H9 (cell line): ENCODE measurements at places on chromosomes 12 and 14. TPM values are rescaled to one million over a fixed set of nuclear protein-coding genes. Genes with fewer than 3 reads are reported as not detected.
A peak's percentile ranks its signal among the peaks of the same experiment; 100 is the strongest.

DNA sequence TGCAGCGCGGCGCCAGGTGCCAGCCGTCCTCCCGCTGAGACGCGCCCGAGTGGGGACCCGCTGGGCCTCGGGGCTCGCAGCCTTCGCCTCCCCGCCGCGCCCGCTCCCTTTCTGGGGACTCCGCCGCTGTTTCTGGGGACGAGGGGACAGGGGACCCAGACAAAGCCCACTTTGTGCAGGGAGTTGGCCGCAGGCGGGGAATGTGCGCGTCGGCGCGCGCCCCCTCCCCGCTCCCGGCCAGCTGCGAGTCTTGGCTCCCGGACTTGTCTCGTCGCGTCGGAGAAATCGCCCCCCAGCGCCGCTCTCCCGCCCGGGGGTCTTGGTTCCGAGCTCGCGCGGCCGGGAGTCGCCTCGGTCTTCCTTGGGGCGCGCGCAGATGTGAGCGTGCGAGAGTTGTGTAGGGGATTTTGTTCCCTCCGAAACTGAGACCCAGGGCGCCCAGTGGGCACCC, 717 bp downstream of the VASH1 start:
- DNase-seq: peak; percentile 23

- no peak for DNase-seq
Measured at GRCh38 chr12:50016501-50017475, 8.5 kb downstream of the RACGAP1 start.

GRCh38 chr12:55927588-55928502, at the start of gene PYM1:
Gene PYM1, minus strand, starts transcription at chr12:55927894. Its CDS starts 133 bp downstream, at chr12:55927761.
- peak; percentile 96 for DNase-seq

DNA sequence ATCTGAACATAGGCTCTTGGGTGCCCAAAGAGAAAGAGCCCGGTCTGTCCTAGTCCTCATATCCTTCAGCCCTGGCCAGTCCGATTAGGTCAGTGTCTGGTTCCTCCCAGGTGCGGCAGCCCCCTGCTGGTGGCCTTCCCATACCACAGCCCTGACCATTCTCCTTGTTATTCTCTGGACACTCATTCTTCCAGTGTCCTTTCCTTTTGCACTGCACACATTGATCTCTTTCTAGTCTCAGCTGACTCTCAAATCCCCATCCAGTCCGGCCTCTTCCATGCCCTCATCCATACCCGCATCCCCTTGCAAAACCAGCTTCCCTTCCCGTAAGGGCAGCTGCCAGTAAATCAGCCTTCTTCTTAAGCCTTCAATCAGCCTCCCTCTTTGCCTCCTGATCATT, 1316.3 kb downstream of the TMEM121 start:
- no peak for DNase-seq

HECTD4 gene
- 24.9 and 30.0 TPM in 2 replicates for total RNA-seq

DNA sequence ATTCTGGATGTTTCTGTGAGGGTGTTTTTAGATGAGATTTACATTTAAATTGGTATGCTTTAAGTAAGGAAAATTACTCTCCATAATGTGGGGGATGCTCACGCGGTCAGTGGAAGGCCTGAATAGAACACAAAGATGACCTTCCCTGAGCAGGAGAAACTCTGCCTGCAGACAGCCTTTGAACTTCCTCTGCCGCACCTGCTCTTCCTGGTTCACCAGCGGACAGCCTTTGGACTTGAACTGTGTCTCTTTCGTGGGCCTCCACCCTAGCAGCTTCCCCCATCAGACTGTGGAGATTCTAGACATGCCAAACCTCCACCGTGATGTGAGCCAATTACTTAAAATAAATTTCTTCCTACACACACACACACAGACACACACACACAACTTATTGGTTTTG, 210.7 kb downstream of the EFCAB11 start:
- DNase-seq: no peak

TSHR gene
- total RNA-seq: not detected in 2 replicates

DNA sequence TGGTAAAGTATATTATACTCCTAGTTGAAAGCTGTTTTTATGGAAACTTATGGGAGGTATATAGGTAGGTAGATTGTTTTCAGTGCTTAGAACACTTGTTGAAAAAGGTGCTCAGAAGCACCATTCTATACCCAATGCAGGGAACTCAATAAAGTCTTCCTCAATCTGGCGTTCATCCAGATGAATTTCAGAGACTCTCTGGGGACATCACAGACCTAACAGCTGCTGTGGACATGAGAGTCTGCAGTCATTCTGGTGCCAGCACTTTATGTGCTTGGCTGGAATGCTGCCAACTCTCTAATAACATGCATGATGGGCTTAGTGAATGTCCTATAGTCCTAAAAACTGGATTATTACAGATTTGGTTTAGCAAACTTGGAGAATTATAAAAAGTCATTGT, 115.9 kb downstream of the NTN4 start:
- no peak for DNase-seq

- DNase-seq: no peak
Measured at GRCh38 chr14:101453225-101453624, 108.1 kb upstream of the DIO3 start.

RPL10L gene
- total RNA-seq: not detected in 2 replicates

DNA sequence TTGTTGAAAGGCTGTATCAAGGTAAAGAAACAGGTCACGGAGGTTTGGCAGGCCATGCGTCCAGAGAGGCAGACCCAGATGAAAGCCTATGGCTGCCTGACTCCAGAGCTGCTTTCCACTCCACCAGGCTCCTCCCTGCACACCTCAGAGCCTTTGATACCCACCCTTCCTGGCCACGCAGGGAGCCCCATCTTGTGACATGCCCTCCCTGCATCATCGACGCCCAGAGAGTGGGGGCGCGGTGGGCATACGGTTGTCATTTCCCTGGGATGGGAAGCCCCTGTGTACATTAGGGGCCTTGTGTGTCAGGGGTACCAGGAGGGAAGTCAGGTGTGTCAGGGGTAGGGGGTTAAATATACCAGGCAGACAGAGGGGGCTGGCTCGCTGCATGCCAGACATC, 30.3 kb upstream of the GPR68 start:
- no peak for DNase-seq

DNA sequence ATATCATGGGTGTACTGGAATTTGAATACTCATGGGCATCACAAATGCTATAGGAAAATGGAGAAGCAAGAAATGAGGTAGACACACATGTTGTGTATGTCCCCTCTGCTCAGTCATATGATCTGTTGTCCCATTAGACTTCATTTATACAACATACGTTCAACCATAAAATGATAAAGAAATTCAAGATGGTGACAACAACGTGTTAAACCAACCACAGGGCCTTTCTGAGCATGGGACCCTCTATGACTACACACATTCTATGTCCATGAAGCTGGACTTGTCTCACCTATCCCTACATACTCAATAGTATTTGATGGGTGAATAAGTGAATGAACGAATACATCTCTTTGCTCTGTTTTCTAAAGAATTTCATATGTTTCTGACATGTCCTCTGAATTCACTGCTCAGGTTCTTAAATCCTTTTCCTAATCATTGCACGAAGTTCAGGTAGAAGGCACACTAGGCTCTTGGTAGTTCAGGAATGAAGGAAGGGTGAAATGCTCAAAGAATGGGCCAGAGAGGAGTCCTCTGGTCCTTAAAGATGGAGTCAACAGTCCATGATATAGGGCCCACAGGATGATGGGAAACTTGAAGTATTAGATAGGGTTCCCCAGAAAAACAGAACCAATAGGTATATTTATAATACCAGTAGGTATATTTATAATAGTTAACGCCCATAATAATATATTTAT, 105.7 kb upstream of the PPM1H start:
- no peak for DNase-seq

DNA sequence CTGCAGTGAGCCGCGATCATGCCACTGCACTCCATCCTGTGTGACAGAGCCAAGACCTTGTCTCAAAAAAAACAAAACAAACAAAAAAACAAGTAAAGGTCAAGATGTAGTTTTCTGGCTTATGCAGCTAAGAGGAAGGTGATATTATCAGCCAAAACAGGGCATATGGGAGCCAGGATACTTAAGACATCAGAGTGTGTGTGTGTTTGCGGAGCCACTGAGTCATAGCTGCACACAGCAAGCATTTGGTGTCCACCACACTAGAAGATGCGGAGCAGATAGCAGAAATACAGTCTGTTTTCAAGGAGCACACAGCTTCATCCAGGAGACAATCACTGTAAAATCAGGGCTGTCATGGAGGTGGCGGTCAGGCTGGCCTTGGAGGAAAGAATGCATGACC, 72.6 kb upstream of the REP15 start:
- DNase-seq: no peak

GRCh38 chr14:51430633-51431032, 190.6 kb downstream of the TMX1 start:
- DNase-seq: no peak

GRCh38 chr14:34241185-34241711, 220.8 kb downstream of the SPTSSA start:
- DNase-seq: no peak

PTMS gene
- 422 and 438 TPM in 2 replicates for total RNA-seq

DNA sequence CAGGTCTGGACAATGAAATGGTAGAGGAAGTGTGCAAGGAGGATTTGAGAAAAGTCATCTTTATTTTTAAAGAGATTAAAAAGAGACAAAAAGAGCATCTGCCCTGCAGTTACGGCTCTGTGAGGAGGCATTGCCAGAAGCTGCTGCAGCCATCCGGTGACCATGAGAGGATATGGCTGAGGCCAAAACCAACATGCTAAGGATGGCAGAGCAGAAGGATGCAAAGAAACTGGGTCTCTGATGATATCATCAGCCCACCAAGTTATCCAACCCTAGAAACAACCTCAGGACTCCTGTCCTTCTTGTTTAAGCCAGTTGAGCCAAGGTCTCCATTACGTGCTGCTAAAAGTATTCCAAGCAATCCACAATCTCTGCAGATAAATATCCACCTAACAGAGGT, 48.0 kb upstream of the CCND2 start:
- DNase-seq: no peak

ZDHHC22 gene
- 11.3 and 11.9 TPM in 2 replicates for total RNA-seq

DNA sequence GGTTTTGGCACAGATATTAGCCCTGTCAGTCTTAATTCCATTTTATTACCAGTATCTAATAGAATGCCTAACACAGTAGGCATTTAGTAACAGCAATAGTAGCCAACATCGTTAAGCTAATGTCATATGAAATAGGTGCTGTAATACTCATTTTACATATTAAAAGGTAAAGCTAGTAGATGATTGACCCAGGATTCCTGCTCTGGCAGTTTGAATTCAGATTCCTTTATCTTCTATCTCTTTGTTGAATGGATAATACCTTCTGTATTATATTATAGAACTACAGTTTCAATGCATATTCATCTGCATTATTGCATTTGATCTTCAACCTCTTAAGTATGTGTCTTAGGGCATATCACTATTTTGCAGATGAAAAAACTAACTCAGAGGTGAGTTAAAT, 2.9 kb downstream of the ATL1 start:
- DNase-seq: no peak

KLRG1 gene
- total RNA-seq: 2.1 and 2.5 TPM in 2 replicates

DNA sequence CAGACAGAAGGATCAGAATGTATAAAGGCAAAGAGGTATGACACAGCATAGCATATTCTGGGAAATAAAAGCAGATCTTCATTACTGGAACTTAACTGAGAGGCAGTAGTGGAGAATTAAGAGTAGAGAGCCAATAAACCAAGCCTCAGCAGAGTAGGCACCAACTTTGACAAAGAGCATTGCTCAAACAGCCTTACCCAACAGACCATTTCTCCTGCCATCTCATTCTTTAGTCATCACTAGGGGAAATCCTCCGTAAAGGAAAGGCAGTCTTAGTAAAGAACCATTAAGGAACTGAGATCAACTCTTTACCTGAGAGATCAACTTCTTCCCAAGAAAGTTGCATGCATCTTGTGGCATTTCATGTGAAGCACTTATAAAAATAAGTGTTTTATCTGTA, 36.6 kb downstream of the SENP1 start:
- no peak for DNase-seq

MYO1H gene
- total RNA-seq: 0.11 and 0.26 TPM in 2 replicates

DNA sequence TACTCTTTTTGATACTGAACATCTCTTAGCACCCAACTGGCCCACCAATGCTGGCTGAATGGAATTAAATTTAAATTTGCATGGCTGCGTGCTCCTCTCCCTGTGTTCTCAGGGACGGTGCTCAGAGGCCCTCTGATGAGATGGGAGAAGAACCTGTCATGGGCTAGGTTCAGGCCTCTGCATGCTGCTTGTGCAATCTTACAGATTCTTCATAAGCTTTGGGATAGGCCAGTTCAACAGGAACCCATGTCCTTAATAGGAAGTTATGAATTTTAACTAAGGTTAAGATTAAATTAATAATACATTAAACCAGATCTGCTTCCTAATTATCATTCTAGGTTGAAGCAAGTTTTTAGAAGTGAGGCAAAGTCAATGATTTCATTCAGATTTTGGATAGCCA, 119.7 kb upstream of the LRIG3 start:
- DNase-seq: no peak

KHNYN gene
- 30.0 and 31.3 TPM in 2 replicates for total RNA-seq

DNA sequence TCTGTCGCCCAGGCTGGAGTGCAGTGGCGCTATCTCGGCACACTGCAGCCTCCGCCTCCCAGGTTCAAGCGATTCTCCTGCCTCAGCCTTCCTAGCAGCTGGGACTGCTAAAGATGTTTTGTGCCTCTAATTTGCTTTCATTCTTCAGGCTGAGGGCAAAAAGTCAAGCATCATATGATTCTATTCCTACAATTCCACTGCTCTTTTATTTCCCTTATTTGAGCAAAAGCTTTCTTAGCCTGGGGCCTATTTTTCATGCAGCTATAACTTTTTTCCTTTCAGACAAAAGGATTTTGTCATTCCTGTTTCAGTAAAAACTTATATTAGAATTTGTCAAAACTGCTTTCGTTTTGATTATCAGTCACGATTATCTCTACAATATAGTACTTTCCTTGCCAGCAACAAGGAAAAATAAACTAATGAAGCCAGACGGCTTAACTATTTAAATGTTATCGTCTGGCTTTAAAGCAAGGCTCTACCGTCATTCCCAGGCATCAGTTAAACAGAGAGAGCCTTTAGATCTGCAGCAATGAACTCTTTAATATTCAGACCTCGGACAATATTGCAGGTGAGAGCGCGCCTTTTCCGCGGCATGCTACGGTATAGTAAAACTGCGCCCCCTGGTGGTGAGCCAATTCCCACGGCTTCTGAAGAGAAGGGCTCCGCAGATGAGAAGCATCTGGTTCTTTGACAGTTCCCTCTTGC, 1.4 kb upstream of the SLC2A13 start:
- DNase-seq: peak; percentile 82

- DNase-seq: peak; percentile 36
Measured at GRCh38 chr14:80211153-80212022, at the start of gene DIO2. Gene DIO2, minus strand, starts transcription at chr14:80211504. Its CDS starts 32 bp downstream, at chr14:80211472.

DNA sequence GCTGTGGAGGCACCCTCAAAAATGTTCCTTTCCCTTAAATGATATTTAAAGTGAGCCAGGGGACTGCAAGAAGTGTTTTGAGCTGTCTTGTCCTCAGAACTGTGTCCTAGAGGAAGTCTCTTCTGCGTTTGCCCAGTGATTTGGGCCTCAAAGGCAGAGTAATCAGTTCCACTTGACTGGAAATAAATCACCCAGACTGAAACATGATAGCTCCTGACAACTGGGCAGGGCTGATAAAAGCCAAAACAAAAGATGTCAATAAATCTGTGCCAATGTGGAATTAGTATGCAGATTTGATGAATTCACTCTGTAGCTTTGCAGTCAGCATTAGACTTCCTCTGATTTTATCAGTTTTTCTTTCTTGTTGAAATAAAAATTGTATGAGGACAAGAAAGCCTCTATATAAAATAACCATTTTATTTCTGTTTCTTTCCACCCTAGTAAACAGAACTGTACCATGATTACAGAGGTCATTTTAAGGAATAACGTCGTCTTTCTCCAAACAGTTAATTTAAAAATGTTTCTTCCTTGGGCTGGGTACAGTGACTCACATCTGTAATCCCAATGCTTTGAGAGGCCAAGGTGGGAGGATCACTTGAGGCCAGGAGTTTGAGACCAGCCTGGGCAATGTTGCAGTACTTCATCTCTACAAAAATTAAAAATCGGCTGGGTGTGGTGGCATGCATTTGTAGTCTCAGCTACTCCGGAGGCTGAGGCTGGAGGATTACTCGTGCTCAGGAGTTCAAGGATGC, 180.8 kb downstream of the ERC1 start:
- DNase-seq: no peak

KRT71 gene
- total RNA-seq: not detected in 2 replicates
